ENCODE measurements at places on chromosomes 6 and 20. TPM values are rescaled to one million over a fixed set of nuclear protein-coding genes. Genes with fewer than 3 reads are reported as not detected.
A peak's percentile ranks its signal among the peaks of the same experiment; 100 is the strongest.

The BACH2 gene
- total RNA-seq = 32.7 TPM

The SCGN gene
- total RNA-seq = not detected

The AMD1 gene
- 109 TPM for total RNA-seq

The ZNF318 gene
- 43.0 TPM for total RNA-seq

The HIVEP1 gene
- total RNA-seq = 28.4 TPM

The VWA7 gene
- 3.2 TPM for total RNA-seq

The ULBP3 gene
- total RNA-seq = 1.5 TPM

DNA sequence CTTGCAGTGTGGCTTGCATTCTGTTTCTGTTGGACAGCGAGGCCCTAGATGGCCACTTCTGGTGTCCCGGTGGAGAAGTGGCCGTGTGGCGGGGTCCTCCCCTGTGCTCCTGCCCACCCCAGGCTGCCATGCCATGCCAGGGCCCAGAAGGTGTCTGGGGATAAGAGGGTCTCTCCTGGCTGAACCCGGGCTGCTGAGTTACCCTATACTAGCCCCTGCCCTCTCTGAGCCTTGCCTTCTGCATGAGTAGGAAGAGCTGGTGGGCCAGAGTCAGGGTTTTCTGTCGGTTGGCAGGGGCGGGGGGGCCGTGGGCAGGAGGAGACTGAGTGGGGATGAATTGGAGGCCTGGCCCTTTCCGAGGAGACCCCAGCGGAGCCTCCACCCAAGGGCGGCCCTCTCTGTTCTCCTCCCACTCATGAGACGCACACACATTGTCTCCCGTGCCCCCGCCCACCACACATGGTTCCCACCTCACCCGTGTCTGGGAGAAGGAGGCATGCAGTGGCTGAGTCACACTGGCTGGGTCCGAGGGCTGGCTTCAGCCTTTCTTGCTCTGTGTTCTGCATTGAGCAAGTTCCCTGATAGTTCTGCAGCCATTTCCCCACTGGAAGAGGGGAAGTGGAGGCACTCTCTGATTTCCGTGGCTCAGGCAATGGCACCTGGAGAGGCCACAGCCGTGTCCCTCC lies 24.6 kb downstream of the VSTM2L start:
- no peaks in the 10 kb centered on the region for H3K4me1 ChIP-seq
- no peak for DNase-seq
- no peak overlapping the region for H3K27ac ChIP-seq
- H3K36me3 ChIP-seq = no peaks in the 10 kb centered on the region
- H3K27me3 ChIP-seq = no peaks in the 10 kb centered on the region

DNA sequence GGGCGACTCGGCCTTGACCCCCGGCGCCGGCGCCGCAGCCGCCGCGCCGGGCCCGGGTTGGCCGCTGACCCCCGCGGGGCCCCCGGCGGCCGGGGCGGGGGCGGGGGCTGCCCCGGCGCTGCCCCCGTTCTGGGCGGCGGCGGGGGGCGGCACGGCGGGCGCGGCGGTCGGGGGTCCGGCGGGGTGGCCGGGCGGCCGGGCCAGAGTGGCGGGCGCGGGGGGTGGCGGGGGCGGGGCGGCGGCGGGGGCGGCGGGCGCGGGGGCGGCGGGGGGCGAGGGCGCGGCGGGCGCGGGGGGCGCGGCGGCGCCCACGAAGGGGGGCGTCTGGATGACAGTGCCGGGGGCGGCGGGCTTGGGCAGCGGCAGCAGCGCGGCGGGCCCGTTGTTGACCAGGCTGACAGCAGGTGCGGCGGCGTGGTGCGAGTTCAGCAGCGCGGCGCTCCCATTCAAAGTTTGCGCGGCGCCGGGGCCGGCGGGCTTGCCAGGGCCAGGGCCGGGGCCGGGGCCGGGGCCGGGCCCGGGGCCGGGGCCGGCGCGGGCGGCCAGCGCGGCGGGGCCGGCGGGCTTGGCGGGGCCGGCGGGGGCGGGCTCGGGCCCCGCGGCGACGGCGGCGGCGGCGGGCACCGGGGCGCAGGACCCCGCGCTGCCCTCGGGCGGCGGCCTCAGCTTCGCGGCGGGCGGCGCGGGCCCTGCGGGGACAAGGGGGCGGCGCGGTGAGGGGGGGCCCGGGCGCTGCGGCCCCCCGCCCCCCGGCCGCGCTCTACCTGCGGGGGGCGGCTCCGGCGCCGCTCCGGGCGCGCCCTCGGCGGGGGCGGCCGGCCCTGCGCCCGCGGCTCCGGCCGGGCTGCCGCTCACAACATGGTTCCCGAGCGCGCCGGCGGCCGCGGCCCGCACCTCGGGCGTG lies 659 bp downstream of the TAF4 start:
- no peak overlapping the region for H3K27ac ChIP-seq
- peaks cover 38% of the 10 kb centered on the region for H3K4me1 ChIP-seq
- H3K4me3 ChIP-seq = peak overlapping the region; percentile 40

GRCh38 chr6:8005136-8005535 lies 59.1 kb downstream of the BLOC1S5 start:
- H3K27ac ChIP-seq = no peak overlapping the region
- no peak overlapping the region for H3K4me3 ChIP-seq

GRCh38 chr20:21101932-21102575 lies 4.1 kb downstream of the LINC00237 start:
- DNase-seq = no peak
- H3K27ac ChIP-seq = no peak overlapping the region
- H3K4me1 ChIP-seq = peaks cover 57% of the 10 kb centered on the region
- H3K27me3 ChIP-seq = peaks cover 84% of the 10 kb centered on the region
- H3K4me3 ChIP-seq = peak overlapping the region; percentile 26
